ENCODE measurements at places on chromosomes 16 and 17.

GRCh38 chr17:72529386-72529785 is 408.6 kb downstream of the SOX9 start:
- no peak overlapping the region for H3K4me3 ChIP-seq
- H3K36me3 ChIP-seq = no peaks in the 10 kb centered on the region
- peak overlapping the region; percentile 77 for H3K27ac ChIP-seq
- no peak for DNase-seq
- H3K4me1 ChIP-seq = peaks cover 74% of the 10 kb centered on the region
- H3K27me3 ChIP-seq = no peaks in the 10 kb centered on the region

GRCh38 chr16:12723681-12724080 is 80.0 kb downstream of the CPPED1 start:
- no peaks in the 10 kb centered on the region for H3K36me3 ChIP-seq
- H3K27ac ChIP-seq = no peak overlapping the region
- no peaks in the 10 kb centered on the region for H3K4me1 ChIP-seq
- no peak for DNase-seq

DNA sequence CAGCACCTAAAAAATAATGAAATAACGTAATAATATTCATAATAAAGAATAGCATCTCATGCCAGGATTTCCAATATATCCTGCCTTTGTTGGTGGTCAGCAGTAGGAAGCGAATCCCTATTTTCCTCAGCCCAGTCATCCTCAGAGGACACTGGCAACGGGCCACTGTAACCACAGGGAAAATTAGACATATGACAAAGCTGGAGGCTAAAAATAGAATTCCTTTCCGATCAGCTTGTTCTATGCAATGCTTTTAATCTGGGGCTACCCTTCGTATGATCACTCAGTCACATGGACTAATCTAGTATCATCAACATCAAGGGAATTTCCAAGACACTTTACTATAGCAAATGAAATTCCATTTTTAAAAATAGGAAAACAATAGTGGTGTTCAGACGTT is 246.9 kb upstream of the KCNJ16 start:
- no peaks in the 10 kb centered on the region for H3K27me3 ChIP-seq
- DNase-seq = no peak
- no peaks in the 10 kb centered on the region for H3K4me1 ChIP-seq
- H3K4me3 ChIP-seq = no peak overlapping the region

DNA sequence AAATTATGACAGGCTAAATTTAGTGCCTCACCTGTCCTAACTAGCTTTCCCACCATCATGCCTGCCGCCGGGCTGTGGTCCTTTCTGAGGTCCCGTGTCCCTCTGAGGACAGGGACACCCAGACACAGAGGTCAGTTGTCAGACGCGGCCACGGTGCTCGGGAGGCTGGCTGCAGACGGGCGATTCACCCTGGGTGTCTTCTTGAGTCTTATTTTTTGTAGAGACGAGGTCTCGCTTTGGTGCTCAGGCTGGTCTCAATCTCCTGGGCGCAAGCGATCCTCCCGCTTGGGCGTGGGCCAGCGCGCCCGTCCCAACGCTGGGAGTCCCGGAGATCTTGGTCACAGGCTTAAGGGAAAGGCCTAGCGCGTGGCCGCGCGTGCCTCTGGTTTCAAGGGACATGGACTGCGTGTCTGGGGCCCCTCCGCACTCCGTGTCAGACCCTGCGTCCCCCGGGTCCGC is 797 bp upstream of the RAB11FIP3 start:
- peak overlapping the region; percentile 88 for H3K27ac ChIP-seq
- H3K4me1 ChIP-seq = peaks cover 28% of the 10 kb centered on the region
- H3K4me3 ChIP-seq = peak overlapping the region; percentile 77
- no peaks in the 10 kb centered on the region for H3K27me3 ChIP-seq
- no peaks in the 10 kb centered on the region for H3K36me3 ChIP-seq

DNA sequence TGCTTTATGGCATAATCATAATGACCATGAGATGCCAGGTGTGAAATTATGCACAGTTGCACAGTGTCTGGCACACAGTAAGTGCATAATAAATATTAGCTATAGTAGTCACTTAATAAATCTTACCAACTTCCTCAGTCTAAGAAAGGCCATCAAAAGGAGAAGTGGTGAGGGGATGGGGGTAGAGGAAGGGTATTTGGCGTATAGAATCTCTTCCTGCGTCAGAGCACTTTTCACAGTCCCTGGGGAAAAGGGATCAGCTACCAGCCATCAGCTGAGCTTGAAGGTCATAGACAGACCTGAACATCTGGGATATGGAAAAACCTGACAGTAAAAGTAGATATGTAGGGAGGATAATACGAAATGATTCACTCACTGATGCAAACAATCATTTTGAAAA is 5.8 kb downstream of the CRHR1 start:
- no peaks in the 10 kb centered on the region for H3K36me3 ChIP-seq
- H3K27me3 ChIP-seq = no peaks in the 10 kb centered on the region
- DNase-seq = no peak
- no peaks in the 10 kb centered on the region for H3K4me1 ChIP-seq
- no peak overlapping the region for H3K27ac ChIP-seq
- H3K4me3 ChIP-seq = no peak overlapping the region

DNA sequence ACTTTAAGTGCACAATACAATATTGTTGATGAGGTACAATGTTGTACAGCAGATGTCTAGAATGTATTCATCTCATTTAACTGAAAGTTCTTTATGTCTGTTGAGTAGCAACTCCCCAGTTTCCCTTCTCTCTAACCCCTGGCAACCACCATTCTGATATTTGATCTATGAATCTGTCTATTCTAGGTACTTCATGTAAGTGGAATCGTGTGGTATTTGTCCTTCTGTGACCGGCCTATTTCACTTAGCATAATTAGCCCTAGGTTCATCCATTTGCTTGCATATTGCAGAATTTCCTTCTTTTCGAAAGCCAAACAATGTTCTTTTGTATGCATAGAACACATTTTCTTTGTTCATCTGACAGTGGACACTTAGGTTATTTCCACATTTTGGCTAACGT is 10.8 kb downstream of the RGS9 start:
- no peak overlapping the region for H3K27ac ChIP-seq
- no peaks in the 10 kb centered on the region for H3K4me1 ChIP-seq
- no peaks in the 10 kb centered on the region for H3K27me3 ChIP-seq
- no peaks in the 10 kb centered on the region for H3K36me3 ChIP-seq
- no peak for DNase-seq

GRCh38 chr16:9695152-9695551 is 487.1 kb downstream of the GRIN2A start:
- H3K27ac ChIP-seq = no peak overlapping the region
- H3K4me3 ChIP-seq = no peak overlapping the region
- H3K36me3 ChIP-seq = no peaks in the 10 kb centered on the region

DNA sequence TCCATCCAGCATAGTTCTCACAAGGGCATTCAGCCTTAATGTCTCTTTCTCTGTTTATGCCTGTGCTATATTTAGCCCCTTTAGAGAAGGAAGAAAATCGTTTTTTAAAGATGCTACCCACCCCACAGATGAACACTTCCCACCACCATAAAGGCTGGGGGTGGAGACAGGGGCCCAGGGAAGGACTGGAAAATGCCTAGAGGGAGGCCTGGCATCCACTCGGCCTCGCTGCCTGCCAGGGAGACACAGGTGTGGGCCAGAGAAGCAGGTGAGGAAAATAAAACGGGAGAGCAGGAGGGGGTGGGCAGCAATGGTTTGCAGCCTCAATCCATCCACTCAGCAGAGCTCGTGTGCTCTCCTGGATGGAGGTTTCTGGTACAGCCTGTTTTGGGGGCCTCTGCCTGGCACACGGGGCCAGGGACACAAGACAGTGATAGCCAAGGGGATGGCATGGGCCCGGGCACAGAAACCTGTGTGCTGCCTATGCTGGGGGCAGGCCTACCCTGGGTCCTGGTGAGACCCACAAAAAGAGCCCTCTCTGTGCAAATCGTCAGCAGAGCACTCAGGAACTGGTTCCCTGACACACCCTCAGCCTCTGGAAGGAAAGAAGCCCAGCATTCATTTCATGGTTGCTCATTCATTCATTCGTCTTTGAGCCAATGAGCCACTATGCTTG is 121.4 kb downstream of the C16orf78 start:
- no peak overlapping the region for H3K27ac ChIP-seq
- H3K4me1 ChIP-seq = no peaks in the 10 kb centered on the region
- no peaks in the 10 kb centered on the region for H3K27me3 ChIP-seq
- H3K36me3 ChIP-seq = no peaks in the 10 kb centered on the region
- H3K4me3 ChIP-seq = no peak overlapping the region

GRCh38 chr16:20383106-20384029 is 21.2 kb downstream of the PDILT start:
- H3K4me3 ChIP-seq = no peak overlapping the region
- no peaks in the 10 kb centered on the region for H3K36me3 ChIP-seq
- H3K27me3 ChIP-seq = peaks cover 2% of the 10 kb centered on the region
- H3K4me1 ChIP-seq = no peaks in the 10 kb centered on the region
- DNase-seq = peak; percentile 62

All from Panc1 (cell line).